ENCODE measurements at places on chromosomes 3 and 15. TPM values are rescaled to one million over a fixed set of nuclear protein-coding genes. Genes with fewer than 3 reads are reported as not detected.

- no peak for DNase-seq
These were observed 107.5 kb upstream of the GALNT15 start for GRCh38 chr3:16066975-16067374.

DNA sequence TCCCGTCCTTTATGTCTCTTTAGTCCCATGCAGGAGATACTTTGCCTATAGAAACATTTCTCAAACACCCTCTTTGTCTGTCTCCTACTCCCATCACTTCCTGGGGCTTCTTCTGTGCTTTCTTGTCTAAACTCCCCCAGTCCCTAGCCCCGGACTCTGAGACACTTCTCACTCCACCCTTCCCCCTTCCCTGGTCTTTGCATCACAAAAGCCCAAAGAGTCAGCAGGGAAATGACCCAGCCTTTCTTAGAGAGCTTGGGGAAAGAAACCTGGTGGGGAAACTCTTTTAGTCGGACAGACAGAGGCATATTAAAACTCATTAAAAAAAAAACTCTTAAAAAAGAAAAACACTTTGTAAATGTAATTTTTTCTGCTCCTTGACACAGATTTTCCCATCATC lies 211.2 kb downstream of the TJP1 start:
- peak; percentile 75 for DNase-seq

- peak; percentile 14 for DNase-seq
These were observed 73.5 kb downstream of the DAPK2 start for GRCh38 chr15:63972801-63973200.

TMEM266 gene
- polyA plus RNA-seq = 0.42 TPM

DNA sequence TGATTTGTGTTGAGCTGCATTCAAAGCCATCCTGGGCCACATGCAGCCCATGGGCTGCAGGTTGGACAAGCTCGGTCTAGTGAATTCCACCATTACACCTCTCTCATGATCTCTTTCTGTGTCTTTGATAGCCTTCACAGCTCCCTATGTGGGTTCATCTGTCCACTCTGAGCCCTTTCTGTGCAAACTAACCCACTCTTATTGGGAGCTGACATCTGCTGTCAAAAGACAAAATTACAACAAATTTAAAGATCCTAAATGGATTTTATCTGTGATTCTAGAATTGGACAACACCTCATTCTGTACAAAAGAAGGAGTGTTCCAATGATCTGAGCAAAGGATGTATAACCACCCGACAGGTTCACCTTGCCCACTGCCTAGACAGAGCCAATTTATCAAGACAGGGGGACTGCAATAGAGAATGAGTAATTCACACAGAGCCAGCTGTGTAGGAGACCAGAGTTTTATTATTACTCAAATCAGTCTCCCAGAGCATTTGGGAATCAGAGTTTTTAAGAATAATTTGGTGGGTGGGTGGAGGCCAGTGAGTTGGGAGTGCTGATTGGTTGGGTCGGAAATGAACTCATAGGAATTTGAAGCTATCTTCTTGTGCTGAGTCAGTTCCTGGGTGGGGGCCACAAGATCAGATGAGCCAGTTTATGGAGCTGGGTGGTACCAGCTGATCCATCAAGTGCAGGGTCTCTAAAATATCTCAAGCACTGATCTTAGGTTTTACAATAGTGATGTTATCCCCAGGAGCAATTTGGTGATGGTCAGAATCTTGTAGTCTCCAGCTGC lies 2.6 kb upstream of the XYLB start:
- no peak for DNase-seq

DNA sequence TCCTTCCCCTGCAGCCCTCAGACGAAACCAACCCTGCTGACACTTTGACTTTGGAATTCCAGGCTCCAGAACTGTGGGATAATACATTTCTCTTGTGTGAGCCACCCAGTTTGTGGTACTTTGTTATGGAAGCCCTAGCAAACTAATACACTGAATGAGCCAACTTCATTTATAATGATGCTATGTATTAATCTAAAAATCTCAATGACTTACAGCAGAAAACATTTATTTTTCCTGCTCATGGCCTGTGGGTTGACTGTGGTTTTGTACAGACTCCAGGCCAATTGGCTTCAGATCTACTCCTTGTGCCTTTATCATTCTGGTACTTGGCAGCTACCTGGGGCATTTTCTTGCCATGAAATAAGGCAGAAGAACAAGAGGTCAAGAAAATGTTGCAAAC lies 152.4 kb downstream of the EBLN2 start:
- no peak for DNase-seq

DNA sequence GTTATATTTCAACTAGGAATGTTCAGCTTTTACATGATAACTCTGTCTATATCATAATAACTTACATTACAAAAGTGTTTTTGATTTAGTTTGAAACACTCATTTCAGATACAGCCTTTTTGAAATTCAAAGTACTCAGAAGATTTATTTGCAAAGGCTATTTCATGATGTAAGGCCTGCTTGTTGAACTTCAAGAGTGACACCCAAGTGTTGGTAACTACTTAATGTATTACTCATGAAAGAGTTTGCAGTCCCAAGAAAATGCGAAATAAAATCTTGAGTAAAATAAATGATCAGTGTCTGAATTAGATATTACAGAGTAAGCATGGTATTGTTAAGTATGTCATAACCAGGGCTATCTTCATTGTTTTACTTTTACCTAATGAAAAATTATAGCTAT lies 35.3 kb downstream of the ARHGEF26 start:
- DNase-seq = no peak

GRCh38 chr15:73582851-73583379 lies 50.3 kb downstream of the NPTN start:
- no peak for DNase-seq

DNA sequence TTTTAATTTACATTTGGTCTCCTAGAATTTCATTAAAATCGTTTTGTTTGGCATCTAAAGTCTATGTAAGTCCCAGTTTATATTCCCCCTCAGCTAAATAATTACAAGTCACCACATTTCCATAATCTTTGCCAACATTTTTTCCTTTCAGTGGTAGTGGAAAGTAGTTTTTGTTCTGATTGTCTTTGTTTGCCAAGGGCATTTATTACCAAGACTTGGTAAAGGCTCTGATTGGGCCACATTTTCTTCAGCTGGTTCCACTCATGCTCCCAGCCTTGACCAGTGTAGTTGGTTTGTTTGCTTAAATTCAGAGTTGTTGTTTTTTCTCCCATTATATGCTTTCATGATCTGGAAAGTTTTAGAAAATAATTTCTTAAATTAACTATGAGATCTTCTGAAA lies 153.4 kb upstream of the MME start:
- no peak for DNase-seq

CNTN3 gene
- 0.05 TPM for polyA plus RNA-seq

GRCh38 chr15:31502541-31503229 lies 176.1 kb downstream of the KLF13 start:
- no peak for DNase-seq
